Breast epithelium (tissue), 4 donors: ENCODE measurements at places on chromosomes 3 and 15. TPM values are rescaled to one million over a fixed set of nuclear protein-coding genes. Genes with fewer than 3 reads are reported as not detected.

- DNase-seq = no peak
Observed at GRCh38 chr3:163048881-163049280, 1552.3 kb downstream of the OTOL1 start.

- no peak for DNase-seq
Observed at GRCh38 chr3:175059788-175060187, 200.7 kb downstream of the NAALADL2 start.

- no peak for DNase-seq
Observed at GRCh38 chr3:141608438-141608837, 121.6 kb downstream of the RASA2 start.

DNA sequence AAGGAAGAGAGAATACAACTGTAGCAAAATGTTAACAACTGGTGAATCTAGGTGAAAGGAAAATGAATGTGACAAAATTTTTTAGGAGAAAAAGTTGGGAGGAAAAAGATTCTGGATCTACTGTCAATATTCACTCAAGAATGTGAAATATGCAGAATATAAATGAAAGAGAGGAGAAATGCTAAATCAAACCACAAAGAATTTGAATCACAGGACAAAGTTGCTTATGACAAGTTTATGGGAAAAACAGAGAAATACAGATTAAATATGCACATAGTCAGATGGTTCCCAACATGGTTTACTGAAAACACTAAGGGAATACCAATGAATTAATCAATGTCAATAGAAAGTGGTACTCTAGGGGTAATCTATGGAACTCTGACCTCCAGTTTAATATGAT is 27.6 kb downstream of the C3orf33 start:
- no peak for DNase-seq

DNA sequence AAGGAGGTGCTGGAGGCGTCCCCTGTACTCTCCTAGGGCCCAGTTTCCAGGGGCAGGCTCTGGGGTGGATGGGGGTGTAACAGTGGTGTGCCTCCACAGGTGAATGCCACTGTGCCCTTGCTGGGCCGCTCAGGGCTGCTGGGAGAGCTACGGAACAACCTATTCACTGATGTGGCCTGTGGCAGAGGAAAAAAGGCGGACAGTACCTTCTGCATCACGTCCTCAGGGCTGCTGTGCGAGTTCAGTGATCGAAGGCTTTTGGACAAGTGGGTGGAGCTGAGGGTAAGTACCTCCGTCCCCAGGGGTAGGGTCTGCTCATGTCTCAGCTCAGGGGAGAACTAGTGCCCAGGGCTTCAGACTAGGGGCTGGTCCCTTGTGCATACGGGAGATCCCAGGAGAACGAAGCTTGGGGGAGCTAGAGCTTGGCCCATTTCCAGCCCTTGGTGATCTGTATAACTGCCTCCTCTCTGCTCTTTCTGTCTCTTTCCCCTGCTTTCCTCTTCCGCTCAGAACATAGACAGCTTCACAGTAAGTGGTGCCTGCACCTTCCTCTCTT is 15.0 kb upstream of the JMJD7 start:
- no peak for DNase-seq

DNA sequence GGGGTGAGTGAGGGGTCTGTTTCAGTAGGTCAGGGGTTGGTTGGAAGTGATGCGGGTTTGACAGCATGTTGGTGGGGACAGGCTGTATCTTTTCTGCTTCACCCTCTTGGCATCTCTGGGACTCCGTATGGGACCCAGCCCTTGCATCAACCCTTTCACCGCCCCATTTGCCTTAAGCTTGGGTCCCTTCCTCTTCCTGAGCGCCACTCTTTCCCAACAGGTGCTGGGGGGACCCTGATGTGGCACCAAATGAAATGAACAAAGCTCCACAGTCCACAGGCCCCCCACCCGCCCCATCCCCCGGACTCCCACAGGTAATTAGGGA is 1.1 kb downstream of the EIF4G1 start:
- no peak for DNase-seq

- peak; percentile 62 for DNase-seq
Observed at GRCh38 chr3:38029400-38030125, at the start of gene PLCD1. TSS of gene PLCD1 (minus strand) at chr3:38029642. CDS start at chr3:38029539, 103 bp downstream.

DNA sequence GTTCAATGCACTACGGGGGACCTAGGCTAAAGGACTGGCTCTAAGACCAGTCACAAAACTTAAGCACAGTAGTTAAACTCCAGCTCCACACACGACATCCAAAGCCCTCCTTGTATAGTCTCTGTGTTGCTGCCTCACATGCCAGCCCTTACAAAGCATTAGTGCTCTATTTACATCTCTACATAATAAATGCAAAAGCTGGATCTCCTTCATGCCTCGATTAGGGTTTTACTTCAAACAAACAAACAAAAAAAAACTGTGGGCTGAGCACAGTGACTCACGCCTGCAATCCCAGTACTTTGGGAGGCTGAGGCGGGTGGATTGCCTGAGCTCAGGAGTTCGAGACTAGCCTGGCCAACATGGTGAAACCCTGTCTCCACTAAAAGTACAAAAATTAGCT is 9.6 kb downstream of the PGBD4 start:
- DNase-seq = no peak

- DNase-seq = no peak
Observed at GRCh38 chr15:98755781-98756180, 107.4 kb downstream of the IGF1R start.

DNA sequence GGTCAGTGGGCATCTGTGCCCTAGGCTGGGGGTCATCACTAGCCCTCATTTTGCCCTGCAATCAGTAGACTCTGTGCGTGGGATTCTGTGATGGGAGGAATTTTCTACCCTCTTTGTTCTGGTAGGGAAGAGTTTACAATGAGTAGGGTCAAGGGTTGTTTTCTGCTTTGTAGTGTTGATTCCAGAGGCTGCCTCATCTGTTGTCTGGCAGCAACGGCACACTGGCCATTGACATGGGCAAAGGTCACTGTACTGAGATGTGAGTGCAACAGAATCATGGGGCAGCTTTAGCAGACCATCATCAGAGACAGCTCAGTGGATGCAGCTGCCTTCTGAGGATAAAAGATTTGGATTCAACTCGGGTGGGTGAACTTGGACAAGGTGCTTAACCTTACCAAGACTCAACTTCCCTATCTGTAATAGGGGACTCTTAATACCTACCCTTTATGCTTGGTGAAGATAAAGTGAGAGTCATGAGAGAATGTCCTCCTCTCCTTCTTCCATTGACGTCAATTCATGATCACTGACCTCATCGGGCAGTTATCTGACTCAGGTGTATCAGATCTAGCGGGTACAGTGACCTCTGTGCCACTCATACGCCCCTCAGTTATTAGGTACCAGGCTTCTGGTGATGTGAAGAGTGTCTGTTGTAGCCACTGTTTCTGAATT is 127.5 kb downstream of the RPLP1 start:
- no peak for DNase-seq

The PHLDB2 gene
- 65.0 TPM for total RNA-seq

The PP2D1 gene
- total RNA-seq = not detected

The FBLN2 gene
- total RNA-seq = 81.3 TPM

The SLC6A11 gene
- not detected for total RNA-seq

The GXYLT2 gene
- 7.4 TPM for total RNA-seq
